NCI-H1694 (cell line): ENCODE measurements at places on chromosomes 6 and 20.

DNA sequence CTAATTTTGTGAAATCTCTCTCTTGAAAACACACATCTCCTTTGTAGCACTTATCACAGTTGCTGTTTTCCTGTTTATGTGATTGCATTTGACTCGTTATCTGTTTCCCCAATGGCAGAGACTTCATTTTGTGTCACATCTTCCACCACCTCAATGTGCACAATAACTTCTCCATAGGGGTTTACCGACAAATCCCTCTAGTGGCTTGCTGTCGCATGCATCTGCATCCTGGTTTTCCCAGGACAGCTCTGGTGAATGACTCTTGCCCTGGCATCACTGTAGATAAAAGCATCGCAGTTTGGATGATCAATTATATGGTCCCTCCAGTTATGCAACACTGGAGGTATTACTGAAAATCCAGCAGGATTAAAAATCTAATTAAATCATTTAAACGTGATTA is 206.5 kb upstream of the BTBD3 start:
- no peak for DNase-seq

DNA sequence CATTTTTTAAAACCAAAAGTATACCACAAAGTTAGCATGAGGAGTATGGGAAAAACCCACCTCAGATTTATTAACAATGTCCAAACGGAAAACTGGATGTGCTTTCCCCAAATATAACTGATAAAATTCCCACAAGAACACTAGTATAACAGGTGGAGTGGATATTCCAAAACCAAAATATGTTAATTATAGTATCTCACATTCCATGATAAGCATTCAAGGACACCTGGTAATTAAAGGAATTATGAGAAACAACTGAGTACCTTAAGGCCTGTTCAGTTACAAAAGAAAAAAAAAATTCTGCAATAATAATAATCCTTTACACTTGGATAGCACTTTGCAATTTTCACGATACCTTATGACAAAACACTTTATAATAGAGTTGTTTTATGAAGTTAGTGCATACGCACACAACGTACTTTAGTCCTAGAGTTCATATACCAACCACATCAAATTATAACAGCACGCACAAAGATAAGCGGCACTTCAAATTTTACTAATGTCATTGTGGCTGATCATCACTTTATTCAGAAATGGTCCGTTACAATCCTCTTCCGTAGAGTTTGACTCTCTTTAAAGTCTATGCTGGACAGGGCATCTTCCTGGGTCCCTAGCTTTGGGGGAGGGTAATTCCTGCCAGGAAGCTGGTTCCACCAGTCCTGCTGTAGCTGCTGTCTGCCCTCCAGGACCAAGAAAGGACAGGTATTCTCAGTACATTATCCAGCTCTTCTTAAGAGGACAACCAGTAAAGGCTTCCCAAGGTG is 1.7 kb downstream of the CDK19 start:
- DNase-seq = no peak

GRCh38 chr6:88013015-88013414 is 34.6 kb upstream of the SPACA1 start:
- no peak for DNase-seq

GRCh38 chr20:23641936-23642751 is 4.4 kb upstream of the CST3 start:
- DNase-seq = no peak

DNA sequence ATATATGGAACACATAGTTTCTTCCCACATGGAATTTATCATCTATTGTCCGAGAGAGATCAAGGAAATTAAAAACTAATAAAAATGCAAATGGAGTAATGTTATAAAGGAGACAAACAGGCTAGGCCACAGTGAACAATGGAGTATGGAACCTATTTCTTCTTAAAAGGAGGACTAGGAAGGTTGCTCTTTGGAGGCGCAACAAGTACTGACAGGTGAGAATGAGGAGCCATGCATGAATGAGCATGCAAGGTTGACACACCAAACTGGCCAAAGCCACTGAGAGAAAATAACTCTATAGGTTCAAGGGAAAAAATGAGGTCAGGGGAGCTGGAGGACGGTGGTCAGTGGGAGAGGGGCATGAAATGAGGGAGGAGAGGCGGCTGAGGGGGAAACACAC is 40.9 kb downstream of the PSMB1 start:
- no peak for DNase-seq

- DNase-seq = no peak
Observed at GRCh38 chr20:10877342-10877741, 203.5 kb upstream of the JAG1 start.

GRCh38 chr20:1437235-1437904 is 29.3 kb downstream of the NSFL1C start:
- DNase-seq = peak; percentile 45

GRCh38 chr6:45215759-45216158 is 112.4 kb upstream of the RUNX2 start:
- no peak for DNase-seq

DNA sequence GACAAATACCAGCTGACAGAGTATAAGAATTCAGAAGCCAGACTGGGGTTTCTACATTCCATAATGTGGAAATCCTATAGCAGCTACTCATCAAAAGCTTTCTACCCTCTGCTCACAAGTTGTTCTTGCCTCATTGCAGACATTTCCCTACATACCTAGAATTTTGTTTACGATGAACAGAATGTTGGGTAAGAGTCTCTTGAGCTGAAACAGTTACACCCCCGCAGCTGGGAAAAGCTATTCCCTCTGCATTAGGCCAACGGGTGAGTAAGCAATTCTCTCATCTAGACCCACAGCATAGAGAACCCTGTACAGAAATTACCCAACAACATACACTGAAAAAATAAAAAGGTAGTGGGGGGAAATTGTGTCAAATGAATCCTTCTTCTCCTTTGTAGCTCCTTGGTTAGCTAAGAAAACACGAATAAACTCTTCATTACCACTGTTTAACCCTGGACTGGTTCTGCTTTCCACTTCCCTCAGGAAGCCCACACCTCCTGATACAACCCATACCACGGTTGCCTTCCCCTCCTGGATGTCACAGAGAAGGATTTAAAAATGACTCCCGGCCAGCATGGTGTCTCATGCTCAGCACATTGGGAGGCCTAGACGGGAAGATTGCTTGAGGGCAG is 215.0 kb upstream of the SHLD1 start:
- DNase-seq = no peak

GRCh38 chr20:56653211-56653610 is 24.1 kb downstream of the TFAP2C start:
- no peak for DNase-seq

GRCh38 chr20:44173116-44173515 is 13.9 kb downstream of the JPH2 start:
- no peak for DNase-seq

DNA sequence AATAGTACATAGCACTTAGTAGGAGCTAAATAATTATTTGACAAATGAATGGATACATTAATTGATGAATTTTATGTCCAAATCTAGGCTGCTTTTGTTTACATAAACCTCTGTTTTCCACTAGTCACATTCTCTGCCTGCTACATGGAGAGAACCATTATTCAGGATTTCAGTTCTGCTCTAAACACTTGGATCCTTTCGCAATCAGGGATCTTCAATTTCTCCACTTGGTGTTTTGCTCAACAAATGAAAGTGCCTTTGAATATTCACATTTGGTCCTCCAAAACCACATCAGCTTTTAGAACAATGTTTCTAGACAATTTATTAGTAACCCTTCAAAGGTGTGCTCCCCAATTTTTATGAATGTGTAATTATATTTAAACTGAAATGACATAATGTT is 30.6 kb upstream of the HLA-DQB1 start:
- no peak for DNase-seq

GRCh38 chr6:142857796-142858555 is 87.0 kb downstream of the HIVEP2 start:
- no peak for DNase-seq

- DNase-seq = peak; percentile 48
Observed at GRCh38 chr6:155448668-155449449, 6.8 kb downstream of the NOX3 start.

GRCh38 chr6:75278474-75279077 is 6.0 kb downstream of the TMEM30A start:
- DNase-seq = no peak

DNA sequence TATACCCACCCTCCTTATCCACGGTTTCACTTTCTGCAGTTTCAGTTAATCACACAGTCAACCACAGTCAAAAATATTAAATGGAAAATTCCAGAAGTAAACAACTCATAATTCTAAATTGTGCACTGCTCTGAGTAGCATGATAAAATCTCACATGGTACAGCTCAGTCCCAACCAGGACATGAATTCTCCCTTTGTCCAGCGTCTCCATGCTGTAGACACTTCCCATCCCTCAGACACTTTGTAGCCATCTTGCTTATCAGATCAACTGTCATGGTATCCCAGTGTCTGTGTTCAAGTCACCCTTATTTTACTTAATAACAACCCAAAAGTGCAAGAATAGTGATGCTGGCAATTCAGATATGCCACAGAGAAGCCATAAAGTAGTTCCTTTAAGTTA is 94.7 kb downstream of the PDE10A start:
- DNase-seq = no peak

DNA sequence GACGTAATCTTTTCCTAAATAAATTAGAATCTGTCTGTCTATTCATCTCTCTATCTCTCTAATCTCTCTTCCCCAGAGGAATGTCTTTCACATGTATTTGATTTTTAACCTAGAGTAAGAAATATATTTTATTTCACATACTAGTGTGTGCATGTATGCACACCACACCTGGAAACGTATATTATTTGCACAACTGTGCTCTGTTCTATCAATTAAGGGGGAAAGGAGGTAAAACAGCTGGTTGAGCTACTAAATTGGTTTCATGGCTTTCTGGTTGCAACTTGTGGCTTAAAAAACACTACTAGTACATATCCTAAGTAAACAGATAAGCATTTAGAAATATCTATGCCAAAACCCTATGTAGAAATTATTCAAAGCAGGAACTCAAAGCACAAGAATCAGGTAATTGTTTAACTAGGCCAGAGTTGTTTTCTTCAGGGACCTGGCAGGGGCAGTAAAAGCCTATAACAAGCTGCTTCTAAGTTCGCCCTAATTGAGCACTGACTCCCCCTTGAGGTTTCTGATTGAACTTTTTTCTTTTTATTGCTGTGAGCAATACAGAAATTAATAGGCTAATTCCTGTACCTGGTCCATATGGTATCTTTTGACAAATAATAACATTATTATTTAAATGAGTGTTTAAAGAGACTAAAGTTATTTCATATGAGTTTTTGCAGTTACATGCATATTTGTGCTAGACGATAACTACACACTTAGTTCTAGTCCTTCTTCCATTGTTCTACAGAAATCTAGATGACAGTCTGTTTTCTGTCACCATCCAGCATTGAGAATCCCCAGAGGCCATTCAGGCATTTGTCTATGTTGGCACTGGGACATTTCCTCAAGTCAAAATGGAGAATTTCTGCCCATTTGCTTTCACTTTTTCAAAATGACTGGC is 88.6 kb downstream of the MCHR2 start:
- peak; percentile 67 for DNase-seq

- peak; percentile 64 for DNase-seq
Observed at GRCh38 chr20:57678340-57678739, 31.5 kb downstream of the PMEPA1 start.

- DNase-seq = no peak
Observed at GRCh38 chr6:111989743-111990142, 64.2 kb upstream of the CCN6 start.

DNA sequence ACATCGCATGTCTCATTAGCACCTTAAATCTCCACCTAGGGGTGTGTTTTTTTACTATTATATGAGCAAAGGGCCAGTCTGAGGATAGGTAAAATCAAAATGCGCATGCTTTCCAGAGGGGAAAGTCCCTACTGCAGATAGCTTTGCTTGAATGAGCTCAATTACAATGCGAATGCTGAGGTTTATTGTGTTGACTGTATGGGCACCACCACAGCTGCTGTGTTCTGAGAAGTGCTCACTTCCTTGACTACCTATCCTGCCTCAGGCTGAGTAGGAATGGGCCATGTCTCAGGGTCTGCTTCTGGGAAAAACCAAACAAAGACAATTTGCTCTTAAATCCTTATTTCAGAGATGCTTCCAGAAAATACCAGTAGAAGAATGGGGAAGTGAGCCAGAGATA is 36.6 kb downstream of the MOCS1 start:
- no peak for DNase-seq

DNA sequence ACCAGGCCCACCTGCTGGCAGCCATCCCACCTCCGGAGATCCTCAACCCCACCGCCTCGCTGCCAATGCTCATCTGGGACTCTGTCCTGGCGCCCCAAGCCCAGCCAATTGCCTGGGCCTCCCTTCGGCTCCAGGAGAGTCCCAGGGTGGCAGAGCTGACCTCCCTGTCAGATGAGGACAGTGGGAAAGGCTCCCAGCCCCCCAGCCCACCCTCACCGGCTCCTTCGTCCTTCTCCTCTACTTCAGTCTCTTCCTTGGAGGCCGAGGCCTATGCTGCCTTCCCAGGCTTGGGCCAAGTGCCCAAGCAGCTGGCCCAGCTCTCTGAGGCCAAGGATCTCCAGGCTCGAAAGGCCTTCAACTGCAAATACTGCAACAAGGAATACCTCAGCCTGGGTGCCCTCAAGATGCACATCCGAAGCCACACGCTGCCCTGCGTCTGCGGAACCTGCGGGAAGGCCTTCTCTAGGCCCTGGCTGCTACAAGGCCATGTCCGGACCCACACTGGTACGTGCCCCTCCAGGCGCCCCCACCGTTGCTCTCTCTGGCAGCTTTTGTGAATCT is 1.1 kb downstream of the SNAI1 start:
- no peak for DNase-seq

DNA sequence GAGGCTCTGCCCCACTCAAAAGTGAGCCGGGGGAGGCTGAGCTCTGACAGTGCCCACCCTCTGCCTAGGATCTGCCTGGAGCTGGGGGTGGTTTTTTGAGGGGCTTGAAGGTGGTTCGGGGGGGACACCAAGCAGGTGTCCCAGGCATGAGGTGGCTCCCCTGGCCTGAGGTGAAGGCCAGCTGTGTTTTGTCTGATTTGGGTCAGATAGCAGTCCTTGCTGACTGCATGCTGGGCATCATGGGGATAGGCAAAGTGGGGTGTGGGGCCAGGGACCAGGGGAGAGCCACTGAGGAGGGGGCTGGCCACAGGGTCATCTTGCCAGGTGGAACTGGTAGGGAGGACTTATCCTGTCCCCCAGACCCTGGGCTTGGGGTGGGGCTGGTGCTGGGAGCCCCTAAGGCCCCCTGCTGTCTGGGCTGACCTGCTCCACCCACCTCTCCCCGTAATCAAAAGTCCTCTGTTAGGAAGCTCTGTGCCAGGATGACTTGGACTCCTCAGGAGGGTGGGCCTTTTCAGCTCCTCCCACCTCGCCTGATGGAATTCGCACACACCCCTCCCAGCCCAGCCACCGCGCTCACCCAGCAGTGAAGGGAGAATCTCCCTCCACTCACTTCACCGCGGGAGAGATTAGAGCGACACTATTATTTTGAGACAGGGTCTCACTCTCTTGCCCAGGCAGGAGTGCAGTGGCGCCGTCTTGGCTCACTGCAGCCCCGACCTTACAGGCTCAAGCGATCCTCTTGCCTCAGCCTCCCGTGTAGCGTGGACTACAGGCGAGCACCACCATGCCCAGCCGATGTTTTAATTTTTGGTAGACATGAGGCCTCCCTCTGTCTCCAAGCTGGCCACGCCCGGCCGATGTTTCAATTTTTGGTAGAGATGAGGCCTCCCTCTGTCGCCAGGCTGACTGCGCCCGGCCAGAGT is 1.5 kb upstream of the COL9A3 start:
- DNase-seq = no peak
